Hindlimb muscle (tissue), 1 donor: ENCODE measurements at places on chromosomes 5 and 9.

- no peak for DNase-seq
These were observed 37.7 kb upstream of the STXBP1 start for GRCh38 chr9:127574072-127574993.

DNA sequence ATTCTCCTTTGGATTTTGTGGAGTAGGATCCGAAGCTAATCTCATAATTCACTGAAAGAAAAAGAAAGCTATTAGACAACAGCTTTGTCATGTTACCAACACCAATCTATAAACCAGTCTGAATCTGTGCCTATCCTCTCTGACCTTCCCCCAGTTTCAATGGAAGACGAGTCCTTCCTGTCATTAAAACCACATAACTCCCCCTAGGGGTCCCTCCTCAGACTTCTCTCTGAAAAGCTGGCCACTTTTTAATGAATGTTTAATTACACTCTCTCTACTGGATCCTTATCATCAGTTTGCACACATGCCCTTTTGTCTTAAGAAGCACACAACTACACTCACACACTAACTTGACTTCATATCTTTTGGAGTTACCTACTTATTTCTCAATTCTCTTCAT lies 98.0 kb upstream of the TSLP start:
- DNase-seq, result no peak

- no peak for DNase-seq
These were observed 567.0 kb upstream of the CDH18 start for GRCh38 chr5:20555034-20555433.

GRCh38 chr5:9207817-9208418 lies 338.0 kb downstream of the SEMA5A start:
- DNase-seq, result peak; percentile 56

- no peak for DNase-seq
These were observed 85.9 kb downstream of the GOLPH3 start for GRCh38 chr5:32088214-32088613.

GRCh38 chr9:101791938-101792337 lies 53.5 kb upstream of the GRIN3A start:
- DNase-seq, result peak; percentile 8

DNA sequence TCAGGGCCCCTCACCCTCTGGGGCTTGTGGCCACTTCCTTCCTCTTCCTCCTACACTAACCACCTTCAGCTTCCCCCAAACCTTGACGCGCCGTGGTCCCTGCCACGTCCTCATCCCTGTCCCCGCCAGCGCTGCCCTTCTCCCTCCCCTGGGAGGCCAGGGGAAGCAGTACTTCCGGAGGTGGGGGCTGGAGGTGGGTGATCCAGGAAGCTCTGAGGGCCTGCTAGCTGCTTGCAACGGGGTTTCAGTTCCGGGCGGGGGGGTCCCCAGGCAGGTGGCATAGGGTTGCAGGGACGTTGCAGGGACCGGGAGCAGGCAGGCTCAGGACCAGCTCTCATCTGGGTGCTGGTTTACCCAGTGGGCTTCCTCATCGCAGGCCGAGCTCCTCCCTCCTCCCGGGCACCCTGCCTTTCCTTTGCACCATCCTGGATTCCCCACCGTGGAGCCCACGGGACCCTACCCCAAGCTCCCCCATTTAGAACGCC lies 70.0 kb downstream of the RXRA start:
- DNase-seq, result no peak

- no peak for DNase-seq
These were observed 29.4 kb downstream of the VCP start for GRCh38 chr9:35042891-35043545.

GRCh38 chr5:23405316-23406068 lies 101.9 kb upstream of the PRDM9 start:
- DNase-seq, result no peak

DNA sequence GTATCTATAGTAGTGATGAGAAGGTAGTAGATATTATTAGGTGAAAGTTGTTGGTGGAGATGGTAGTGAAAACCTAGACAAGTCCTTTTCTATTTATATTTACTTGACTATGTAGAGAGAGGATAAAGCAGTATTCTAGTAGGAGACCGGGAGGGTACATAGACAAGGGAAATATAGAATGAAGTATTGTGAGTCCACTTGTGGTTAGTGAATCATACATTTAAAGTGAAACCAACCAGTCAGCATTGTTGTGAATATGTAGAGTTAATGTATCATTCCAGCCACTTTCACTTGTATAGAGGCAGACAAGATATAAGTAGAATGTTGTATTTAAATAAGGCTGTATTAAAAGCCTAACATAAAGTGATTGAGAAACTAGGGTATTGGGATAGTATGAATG lies 1711.3 kb upstream of the ACO1 start:
- DNase-seq, result no peak

GRCh38 chr9:70479880-70480291 lies 65.4 kb upstream of the KLF9 start:
- no peak for DNase-seq

DNA sequence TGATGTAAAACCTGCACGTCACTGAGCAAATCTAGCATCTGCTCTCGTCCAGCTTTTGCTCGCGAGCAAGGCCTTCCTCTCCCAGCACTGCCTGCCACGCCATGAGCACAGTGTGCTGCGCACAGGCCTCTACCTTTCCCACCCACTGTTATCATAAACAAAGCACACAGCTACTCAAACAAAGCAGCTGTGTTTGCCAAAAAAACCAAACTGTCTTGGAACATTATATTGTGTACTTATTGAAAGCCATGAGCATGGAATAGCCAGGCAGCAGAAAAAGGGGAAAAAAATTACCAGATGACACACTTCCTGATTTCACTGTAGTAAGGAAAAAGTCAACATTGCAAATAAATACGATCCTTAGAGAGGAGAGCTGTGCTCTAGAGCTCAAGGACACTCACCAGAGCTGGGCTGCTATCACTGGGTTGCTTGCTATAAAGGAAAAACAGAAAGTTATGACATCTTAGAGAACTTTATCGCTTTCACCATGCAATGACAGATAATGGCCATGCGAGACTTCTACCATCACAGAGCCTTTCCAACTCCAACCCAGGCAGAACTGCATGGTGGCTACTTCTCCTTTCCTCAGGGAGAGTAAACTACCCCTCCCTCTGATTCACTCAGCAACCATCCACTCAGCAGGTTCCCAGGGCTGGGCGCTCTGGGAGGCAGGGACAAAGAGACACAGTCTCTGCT lies 69.6 kb downstream of the EPB41L4B start:
- DNase-seq, result no peak

DNA sequence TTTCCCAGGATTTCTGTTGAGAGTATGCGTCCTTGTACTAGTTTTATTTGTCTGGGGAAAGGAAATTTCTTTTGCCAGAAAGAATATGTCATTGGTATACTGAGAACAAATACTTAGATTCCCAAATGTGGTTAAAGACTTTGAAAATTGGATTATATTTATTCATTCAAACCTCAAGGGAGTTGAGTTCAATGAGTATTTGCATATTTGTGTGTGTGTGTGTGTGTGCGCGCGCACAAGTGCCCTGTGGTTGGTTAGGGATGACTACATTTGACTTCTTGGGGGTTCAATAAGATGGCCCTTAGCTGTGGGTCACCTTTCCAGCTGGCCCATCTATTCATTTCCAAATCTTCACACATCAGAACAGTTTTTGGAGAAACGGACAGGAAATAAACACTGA lies 4.9 kb downstream of the RXFP3 start:
- no peak for DNase-seq

GRCh38 chr9:131579789-131580211 lies 34.5 kb downstream of the PRRT1B start:
- DNase-seq, result no peak

DNA sequence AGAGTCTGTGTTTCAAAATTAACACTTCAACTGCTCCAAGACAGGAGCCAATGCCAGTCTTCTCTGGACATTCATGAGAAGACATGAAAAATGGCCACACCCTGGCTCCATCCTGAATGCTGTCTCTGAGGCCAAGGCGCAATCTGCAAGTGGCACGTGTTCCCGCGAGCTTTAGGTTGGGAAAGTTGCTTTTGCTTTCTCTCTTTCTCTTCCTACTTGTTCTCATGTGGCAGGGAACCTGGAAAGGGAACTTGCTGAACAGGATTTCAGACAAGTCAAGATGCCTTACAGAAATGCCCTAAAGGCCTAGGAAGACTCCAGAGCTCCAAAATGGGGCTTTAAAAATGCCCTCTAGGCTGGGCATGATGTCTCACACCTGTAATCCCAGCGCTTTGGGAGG lies 91.9 kb upstream of the OTULINL start:
- DNase-seq, result no peak

DNA sequence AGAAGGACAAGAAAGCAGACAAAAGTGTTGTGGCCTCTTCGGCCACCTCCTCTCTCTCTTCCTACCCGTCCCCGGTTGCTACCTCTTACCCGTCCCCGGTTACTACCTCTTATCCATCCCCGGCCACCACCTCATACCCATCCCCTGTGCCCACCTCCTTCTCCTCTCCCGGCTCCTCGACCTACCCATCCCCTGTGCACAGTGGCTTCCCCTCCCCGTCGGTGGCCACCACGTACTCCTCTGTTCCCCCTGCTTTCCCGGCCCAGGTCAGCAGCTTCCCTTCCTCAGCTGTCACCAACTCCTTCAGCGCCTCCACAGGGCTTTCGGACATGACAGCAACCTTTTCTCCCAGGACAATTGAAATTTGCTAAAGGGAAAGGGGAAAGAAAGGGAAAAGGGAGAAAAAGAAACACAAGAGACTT lies 2.4 kb downstream of the EGR1 start:
- DNase-seq, result no peak

DNA sequence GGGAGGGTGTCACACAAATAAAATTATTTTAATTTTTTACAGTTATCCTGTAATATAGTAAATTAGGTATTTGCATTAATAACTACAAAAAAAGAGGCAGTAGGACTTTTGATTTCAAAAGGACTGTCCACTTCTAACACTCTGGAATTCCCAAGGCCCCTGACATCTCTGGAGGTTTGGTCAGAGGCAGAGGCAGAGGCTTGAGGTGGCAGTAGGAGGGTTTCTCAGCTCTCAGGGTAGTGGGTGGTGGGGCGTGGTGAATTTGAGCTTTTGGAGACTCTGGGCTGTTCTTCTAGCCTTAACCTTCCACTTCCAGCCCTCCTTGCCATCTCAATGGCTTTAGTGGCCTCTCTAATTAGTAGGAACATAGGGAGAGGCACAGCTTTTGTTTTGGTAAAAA lies 22.8 kb downstream of the ATOX1 start:
- no peak for DNase-seq

DNA sequence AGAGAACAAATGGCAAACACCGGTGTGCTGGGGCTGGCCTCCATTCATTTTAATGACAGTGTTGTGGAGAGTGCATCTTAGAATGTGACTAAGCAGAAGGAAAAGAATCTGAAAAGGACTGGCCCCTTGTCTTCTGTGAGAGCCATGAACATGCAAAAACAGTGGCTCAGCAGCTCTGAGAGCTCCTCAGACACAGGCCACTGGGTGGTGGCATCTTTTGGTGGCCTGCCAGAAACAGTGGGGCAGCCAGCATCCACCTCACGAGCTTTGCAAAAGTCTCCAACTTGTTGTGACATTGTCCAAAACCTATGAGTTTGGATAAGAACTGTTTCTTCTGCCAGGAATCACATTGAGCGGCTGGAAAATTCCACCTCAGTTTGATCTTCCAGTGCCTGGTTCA lies 233.4 kb downstream of the NR3C1 start:
- no peak for DNase-seq

GRCh38 chr5:177511181-177511580 lies 1.6 kb upstream of the DOK3 start:
- no peak for DNase-seq

DNA sequence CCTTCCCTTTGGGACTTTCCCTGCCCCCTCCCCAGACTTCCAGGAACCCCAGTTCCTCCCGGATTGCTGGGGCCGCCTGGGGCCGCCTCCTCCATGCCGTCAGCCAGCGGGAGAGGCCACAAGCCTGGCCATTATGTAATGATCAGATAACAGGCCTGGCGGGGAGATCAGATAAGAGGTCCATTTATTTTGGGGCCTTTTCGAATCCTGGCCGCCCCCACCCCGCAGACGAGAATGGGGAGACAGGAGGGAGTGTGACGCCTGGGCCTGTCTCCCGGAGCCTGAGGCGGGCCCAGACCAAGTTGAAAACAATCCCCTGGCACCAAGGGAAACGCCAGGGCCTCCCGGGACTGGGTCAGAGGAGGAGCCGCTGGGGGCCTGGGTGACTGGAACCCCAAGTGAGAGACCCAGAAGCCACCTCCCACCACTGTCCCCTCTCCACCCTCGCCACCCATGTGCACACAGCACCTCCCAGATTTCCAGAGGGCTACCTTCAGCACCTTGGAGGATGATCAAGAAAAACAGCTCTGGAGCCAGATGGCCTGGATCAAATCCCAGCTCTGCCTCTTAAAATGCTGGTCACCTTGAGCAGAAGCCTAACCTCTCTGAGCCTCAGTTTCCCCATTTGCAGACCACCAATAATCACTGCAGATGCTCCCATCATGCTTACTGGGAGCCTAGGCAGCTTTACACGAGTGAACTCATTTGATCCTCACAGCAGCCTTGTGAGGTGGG lies 7.8 kb downstream of the ENG start:
- DNase-seq, result no peak

DNA sequence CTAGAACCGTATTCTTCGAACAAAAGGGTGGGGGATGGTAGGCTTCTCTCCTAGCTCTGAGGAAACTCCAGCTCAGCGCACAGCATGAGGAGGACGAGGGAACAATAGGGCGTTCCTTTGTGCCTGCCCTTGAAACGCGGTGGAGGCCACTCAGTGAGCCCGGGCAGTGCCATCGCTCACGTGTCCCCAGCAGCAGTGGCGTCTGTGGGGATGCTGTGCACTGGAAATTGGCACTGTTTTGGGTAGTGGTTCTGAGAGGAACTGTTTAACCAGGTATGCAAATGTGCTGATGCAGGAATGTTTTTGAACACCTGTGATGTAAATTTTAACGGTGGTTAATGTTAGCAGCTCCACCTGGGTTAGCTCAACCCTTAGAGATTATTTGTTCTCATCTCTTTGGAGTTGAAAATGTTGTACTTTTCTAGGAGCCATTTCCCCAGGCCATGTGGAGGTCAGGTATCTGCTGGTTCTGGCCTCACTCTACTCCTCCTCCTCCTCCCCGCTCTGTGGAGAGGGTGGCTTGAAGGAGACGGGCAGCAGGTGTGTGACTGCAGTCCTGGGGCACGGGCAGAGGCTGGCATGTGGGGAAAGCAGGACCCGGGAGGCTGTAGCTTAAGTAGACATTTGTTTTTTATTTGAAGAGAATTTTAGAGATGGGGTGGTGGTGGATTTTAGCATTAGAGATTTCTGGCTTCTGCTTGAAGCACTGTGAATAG lies 48.3 kb downstream of the EHMT1 start:
- no peak for DNase-seq

DNA sequence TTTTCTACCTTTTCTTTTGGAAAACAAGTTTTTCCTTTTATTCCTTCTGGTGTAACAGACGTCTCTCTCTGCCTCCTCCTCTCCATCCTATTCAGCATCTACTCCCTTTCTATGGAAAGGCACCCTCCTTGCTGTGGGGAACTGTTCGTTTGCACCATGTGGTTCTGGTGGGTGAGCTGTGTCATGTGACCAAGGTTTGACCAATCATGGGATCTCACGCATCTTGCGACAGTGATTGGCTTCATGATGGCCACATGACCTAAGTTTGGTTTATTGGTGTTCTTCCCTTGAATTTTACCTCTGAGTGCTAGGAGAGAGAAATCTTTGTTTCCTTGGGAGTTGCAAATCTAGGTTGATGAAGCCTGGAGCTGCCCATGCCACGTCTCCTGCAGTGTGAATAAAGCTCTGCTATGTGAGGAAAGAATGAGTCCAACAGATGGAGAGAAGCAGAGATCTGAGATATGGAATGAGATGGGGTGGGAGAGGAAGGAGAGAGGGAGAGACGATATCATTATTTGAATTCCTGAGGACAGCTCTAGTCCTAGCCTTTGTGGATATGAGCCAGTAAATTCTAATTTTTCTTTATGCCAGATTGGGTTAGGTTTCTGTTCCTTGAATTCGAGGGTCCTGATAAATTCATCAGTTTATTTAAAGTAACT lies 178.8 kb upstream of the IL12B start:
- no peak for DNase-seq
